ENCODE measurements at places on chromosomes 2 and 18.
A peak's percentile ranks its signal among the peaks of the same experiment; 100 is the strongest.

GRCh38 chr2:205483095-205483494 lies 199.2 kb upstream of the NRP2 start:
- DNase-seq, result no peak

DNA sequence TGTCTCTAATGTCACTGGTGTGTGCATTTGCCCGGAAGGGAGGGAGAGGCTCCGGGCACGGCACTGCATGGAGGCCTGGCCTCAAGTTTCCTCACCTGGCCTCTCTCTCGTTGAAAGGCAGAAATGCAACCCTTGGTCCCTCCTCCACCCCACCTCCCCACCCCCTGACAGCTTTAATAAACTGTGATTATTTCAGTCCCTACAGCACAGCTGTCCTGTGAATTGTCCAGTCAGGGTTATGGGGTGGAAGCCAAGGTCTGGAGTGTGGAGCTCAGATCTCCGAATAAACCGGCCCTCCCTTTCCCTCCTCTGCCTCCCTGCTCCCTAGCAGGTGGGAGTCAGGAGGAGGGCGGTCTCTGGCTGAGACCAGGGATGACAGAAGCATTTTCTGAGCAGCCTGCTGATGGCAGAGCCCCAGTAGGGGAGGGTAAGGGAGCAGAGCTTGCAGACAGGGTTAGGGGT lies 199.2 kb upstream of the SMAD2 start:
- DNase-seq, result no peak

DNA sequence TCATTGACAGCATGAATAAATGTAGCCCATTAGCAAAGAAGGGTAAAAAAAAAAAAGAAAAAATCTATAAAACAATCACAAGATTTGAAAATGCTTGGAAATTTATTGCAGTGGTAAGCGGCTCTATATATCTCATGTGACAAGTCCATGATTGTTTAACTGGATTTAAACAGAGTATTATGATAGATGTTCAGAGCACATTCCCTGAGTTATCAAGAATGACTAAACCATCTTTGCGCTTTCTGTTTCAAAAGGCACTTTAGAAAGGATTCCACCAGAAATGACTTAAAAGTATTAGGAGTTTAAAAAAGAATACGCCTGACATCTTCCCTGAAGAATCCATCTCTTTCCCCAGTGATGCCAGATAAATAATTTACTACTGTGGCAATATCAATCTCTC lies 409.5 kb upstream of the UBE2E3 start:
- no peak for DNase-seq

DNA sequence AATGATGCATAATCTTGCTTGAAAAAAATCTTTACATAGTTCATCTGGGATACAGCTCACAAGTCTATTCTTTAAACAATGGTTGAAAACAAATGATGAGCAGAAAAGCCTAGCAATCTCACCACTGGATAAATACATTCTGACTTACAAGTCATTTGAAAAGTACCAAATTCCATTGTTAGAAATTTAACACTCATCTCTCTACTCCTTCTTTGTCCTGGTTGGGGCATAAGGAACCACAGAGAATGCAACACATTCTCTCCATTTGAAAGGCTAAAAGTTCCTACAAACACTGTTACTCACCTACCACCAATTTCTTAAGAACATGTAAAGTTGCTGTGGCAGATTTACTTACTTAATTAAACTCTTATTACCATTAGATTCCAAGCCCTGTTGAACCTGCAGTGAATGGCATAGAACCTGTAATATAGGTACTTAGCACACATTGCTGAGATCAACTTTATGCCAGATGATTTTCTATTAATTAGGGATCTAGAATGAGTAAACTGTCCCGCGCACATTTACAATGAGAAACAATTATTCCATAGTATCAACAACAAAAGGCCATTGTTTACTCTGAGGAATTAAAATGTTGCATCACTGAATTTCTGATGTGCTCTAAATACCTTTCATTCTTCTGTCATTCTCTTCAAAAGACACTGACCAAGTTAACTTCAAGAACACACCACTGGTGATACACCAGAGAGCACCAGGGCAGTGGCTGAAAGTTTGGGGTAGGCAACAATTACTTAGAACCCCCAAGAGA lies 69.6 kb downstream of the CABYR start:
- no peak for DNase-seq

GRCh38 chr18:62249478-62250097 lies 62.5 kb downstream of the RELCH start:
- peak; percentile 50 for DNase-seq

- peak; percentile 4 for DNase-seq
Measured at GRCh38 chr2:149167001-149167780, 128.7 kb downstream of the LYPD6B start.

- no peak for DNase-seq
Measured at GRCh38 chr2:44935729-44936098, 5.8 kb upstream of the SIX3 start.

- DNase-seq, result no peak
Measured at GRCh38 chr2:239895116-239895515, 130.0 kb downstream of the NDUFA10 start.

DNA sequence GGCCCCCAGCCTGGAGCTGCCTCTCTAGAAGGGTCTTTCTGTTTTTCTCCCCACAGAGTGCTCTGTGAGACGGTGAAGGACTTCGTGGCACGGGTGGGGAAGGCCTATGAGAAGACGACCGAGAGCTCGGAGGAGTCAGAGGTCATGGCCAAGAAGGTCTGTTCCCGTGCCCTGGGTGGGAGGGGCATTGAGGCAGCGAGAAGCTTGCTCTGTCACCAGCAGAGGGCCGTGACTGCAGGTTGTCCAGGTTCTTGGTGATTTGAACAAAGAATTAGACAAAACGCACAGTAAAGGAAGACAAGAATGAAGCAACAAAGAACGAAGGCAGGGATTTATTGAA lies 93.9 kb downstream of the DGKD start:
- no peak for DNase-seq

DNA sequence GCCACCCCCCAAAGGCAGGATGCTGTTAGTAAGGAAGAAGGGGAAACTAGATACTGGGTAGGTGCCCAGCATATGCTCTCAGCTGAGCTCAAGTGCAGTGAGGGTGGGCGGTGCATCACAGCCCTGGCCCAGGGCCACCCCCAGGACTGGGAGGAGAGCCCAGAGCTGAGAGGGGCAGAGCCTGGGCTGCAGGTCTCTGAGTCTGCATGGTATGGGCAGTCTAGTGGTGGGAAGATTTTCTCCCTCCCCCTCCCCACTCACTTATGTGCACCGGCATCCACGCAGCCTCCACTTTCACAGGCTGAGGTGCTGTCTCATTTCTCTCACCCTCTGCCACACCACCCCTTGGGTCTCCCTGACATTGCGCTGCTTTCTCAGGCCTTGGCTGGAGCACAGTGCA lies 48.5 kb upstream of the CAB39 start:
- no peak for DNase-seq

Data from stimulated activated CD4-positive, alpha-beta T cell treated with anti-CD3 and anti-CD28 coated beads, Interleukin-1b, Interleukin-23, amount 100 ng/mL, for 24 hours (primary cell).